ENCODE measurements at places on chromosomes 5 and 9.

DNA sequence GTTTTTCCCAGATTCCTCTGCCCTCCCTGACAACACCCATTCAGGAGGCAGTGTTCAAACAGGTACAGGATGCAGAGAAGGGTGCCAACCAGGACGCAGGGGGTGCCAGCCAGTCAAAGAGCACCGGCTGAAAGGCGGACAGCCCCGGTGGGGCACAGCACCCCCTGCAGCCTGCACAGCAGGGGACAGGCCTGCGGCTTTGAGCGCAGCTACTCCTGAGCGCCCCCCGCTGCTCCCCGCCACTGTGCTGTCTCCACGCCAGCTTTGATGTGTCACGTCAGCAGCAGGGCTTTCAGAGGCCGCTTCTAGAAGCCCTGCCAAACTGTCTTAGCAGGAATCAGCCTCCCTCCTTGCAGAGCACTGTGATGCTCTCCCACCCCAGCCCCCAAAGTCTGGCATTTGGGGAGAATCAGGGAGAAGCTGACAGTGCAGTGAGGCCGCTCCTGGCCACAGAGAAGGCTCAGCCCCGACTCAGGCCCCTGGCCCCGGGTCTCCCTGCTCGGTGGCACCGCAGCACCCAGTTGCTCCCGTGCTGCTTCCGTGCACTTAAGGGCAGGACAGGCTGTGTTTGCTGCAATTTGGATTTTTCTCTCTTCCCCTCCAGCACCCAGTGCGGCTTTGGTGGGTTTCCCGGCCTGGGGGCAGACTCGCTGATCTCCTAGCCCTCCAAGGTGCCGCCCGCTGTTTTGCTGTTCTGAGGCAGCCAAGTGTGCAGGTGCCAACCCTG is 20.3 kb downstream of the AK8 start:
- no peak for DNase-seq

- no peak for DNase-seq
These were observed 509.7 kb upstream of the CLINT1 start for GRCh38 chr5:158368686-158369085.

- no peak for DNase-seq
These were observed 4.1 kb downstream of the SNCB start for GRCh38 chr5:176625966-176626875.

GRCh38 chr5:59732806-59733205 is 160.7 kb downstream of the PDE4D start:
- no peak for DNase-seq

GRCh38 chr9:77848897-77849296 is 182.7 kb downstream of the GNAQ start:
- no peak for DNase-seq

DNA sequence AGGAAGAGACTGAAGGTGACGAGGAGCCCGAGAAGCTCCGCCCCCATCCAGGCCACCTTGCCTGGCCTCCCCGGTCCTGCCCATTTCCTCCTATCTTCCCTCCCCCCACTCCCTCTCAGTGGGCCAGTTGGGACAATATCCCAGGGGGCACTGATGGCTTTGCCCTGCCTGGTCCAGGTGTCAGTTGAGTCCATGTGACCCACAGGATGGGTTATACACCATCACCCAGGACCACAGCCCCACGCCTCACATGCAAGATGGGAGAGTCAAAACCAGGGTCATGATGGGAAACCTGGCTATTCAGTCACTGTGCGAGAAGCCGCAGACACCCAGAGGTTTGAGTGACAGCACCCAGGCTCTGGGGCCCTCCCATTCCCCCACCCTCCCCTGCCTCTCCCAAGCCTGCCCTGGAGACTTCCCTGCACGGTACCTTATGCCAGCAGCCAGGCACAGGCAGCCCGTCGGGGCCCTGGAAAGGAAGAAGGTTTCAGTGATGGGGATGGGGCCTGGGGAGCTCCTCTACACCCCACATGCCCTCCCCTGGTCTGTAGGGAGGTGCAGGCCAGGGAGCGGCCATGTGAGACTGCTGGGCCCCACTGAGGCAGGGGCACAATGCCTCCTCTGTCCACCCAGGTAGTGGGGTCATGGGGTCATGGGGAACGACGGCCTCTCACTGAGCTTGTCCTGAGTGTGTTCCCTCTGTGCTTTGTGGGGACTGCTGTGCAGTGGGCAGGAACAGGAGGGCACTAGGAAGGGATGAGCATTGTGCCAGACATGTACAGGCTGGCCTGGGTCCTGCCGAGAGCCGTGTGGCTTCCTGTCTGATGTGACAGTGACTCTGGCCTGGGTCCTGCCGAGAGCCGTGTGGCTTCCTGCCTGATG is 6.3 kb upstream of the PHYKPL start:
- DNase-seq = no peak

DNA sequence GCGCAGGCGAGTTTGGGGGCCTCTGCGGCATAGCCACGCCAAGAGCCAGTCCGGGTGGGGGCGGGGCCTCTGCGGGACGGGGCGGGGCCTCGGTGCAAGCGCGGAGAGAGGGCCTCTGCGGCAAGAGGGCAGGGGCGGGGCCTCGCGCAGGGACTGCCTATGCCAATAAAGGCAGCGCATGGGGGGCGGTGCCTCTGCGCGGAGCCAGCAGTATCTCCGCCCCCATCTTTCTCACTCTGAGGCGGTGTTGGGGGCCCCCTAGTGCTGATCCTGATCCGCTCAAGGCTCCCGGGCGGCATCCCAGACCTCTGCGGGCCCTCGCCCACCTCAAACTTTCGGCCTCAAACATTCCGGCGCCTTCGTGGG is 9.2 kb upstream of the GPRIN1 start:
- peak; percentile 52 for DNase-seq

DNA sequence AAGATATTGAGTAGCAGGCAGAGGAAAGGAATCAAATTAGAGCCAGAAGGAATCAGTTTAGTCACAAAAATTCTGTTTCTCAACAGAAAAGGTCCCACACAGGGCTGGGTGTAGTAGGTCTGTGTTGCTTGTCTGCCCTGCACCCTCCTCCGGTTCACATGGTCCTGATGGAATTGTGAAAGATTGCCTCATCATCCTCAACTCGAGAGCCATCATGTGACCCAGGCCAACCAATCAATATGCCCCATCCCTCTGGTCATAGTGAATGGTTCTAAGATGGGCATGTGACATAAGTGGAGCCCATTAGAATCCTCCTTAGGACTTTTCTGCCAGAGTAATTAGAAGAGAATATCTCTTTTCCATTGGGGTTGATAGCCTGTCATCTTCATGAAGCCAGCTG is 56.7 kb upstream of the RAD23B start:
- DNase-seq = no peak

GRCh38 chr5:13976867-13977830 is 32.7 kb upstream of the DNAH5 start:
- DNase-seq = no peak

- no peak for DNase-seq
These were observed 10.7 kb downstream of the SAP30L start for GRCh38 chr5:154456540-154456939.

DNA sequence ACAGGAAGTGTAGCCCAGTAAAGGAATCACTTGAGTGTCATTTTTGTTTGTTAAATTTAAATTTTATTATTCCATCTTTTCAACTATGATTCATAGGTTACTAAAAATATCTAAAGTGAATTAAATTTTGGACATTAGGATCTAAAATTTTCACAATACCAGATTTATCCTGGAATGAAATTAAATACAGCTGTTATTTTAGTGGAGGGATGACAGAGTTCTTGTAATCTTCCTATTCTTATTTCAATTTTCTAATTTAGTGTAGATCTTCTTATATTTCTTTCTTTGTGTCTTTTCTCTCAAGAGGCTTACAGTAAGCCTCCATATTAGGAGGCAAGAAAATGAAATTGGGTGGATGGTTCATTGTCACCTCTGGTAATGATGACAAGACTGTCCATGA is 167.9 kb upstream of the TNC start:
- DNase-seq = no peak

- DNase-seq = no peak
These were observed 365.3 kb downstream of the BNC2 start for GRCh38 chr9:16505199-16505598.

DNA sequence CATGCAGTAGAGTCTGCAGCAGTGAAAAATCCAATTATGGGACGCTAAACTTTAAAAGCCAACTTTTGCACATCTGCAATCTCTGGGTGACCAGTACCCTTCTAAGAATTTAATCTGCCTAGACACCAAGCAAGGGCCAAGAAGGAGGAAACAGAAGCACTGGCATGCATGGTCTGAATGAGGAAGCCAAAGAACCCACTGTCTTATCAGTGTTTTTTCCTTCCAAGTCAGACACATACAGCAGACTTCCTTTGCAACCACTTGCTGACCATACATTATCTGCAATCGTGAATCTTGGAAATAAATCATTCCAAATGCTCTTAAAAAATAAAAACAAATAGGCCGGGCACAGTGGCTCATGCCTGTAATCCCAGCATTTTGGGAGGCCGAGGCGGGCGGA is 65.9 kb downstream of the DEPDC1B start:
- DNase-seq = no peak

DNA sequence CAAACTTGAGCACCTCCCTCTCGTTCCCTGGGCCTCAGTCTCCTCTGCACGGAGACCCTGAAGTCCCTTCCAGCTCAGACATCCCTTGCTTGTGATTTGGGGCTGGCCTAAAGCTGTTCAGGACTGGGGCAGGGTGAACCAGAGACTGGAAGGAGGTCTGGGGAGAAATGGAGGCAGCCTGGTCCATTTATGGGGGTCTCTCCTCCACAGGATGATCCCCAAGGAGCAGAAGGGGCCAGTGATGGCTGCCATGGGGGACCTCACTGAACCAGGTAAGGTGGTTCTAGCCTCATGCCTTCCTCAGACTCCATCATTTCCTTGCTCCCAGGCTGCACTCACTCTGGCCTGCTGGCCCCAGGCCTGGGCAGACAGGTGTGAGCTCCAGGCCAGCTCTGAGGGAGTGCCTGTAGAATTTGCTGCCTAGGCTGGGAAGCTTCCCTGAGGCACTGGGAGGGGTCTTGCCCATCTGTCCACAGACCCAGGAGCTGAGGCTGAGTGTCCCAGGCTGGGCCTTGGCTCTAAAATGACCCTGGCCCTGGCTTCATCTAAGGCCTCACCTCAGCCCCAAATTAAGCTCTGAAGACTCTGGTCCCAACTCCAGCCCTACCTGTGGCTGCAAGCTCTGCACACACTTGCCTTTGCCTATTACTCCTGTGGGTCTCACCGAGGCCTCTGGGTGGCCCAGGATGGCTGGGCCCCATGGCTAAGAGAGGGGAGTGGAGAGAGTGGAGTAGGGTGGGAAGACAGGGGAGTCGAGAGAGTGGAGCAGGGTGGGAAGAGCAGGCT is 1.9 kb downstream of the MYOZ3 start:
- no peak for DNase-seq

DNA sequence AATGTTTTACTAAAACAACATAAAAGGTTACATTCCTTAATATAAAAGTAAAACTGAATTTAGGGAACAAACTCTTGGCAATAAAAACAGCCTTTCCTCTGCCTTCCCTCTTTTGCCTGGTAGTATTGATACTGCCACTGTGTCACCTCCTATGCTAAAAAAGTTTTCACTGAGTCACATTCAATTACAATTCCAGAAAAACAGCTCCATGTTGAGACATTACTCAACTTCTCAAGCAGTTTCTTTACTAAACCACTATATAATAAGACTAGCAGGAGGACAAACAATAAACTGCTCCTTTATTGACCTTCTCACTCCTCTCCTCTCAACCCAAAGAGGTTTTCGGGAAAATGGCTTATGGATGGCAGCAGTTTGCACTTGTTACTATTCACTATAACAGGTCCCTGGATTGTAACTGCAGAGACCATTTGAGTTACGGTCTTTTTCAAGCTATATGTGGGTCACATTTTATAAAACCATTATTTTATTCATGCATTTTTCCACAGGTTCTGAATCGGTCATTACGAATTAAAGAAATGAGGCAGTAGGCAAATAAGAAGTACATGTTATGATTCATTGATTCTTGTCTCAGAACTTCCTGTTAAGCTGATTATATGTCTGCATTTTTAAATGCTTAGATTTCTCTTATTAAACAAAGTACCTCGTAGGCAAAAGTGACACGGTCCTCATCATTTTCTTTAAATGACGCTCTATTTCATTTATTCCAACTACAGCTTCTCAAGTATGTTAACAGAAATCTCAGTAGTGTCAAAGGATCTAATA is 2.1 kb downstream of the ZDHHC21 start:
- DNase-seq = no peak

- DNase-seq = no peak
These were observed 43.9 kb downstream of the MAPKAP1 start for GRCh38 chr9:125663127-125663526.

DNA sequence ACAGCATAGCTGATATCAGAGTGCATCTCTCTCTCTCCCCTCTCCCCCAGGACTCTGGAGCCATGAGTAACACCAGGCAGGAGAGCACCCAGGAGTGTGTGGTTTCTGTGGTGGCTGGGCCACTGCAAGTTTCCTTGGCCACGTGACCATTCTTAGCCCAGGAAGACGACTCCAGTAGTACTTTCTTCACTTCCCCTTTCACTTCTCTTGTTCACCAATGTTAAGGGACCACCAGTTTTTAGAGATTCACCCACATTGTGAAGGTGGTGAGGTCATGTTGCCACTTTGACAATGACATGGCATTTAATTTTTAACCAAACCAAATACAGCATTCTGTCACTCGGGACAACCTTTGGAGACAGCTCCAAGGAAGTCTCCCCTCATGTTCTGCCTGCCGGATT is 17.9 kb upstream of the DAPK1 start:
- DNase-seq = no peak

DNA sequence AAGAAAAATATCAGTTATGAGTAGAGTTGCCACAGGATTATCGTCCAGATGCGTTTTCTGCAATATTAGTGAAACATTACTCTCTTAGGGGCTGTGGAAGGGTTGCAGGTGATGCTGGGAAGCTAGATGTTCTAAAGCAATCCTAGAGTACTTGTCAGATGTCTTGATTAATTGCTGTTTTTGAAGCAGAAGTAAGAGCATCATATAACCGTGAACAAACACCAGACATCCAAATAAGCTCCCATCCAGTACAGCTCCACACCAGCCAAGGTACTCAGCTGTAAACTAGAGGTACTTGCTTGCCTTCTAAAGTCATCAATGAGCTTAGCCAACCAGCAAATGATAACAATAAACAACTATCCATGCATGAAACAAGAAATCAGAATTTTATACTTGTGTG is 131.1 kb downstream of the ST8SIA4 start:
- no peak for DNase-seq

DNA sequence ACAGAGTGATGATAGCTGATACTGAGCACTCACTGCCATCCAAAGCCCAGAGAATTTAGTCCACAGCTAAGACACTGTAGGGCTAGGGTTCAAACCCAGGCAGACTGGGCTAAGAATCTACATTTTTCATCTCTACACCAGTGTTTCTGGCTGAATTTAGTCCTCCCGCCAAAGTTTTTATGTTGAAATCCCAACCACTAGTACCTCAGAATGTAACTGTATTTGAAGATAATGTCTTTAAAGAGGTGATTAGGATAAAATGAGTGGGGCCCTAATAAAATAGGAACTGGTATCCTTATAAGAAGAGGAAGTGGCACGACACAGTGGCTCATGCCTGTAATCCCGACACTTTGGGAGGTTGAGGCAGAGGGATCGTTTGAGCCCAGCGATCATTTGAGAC is 4.3 kb downstream of the GNA14 start:
- no peak for DNase-seq

DNA sequence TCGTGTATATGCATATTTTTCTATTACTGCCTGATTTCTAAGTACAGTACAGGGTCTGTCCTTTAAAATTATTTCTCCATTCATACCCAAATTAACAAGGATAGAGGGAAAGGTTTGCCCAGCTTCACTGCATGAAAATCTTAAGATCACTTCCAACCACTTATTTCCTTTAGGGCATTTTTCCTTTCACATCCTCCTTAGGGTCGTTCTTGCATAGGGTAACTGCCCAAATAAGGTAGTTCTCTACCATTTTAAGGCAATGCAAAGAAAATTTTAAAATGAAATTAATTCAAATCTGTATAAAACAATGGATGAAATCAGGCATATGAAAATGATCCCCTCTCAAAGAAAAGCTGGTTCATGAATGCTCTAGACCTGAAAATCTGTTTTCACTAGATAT is 4.1 kb upstream of the CDC20B start:
- DNase-seq = no peak

Data from stimulated activated CD8-positive, alpha-beta memory T cell treated with anti-CD3 and anti-CD28 coated beads, Interleukin-4, amount 100 ng/mL, for 1 hour (primary cell).